CD4-positive, alpha-beta T cell (primary cell): ENCODE measurements at places on chromosomes 2 and 18. TPM values are rescaled to one million over a fixed set of nuclear protein-coding genes. Genes with fewer than 3 reads are reported as not detected.

- no peak overlapping the region for H3K27ac ChIP-seq
- DNase-seq = peak; percentile 83
- peak overlapping the region; percentile 86 for H3K4me3 ChIP-seq
- peaks cover 16% of the 10 kb centered on the region for H3K4me1 ChIP-seq
These were observed 44.6 kb downstream of the GORASP2 start for GRCh38 chr2:170973492-170974303.

GRCh38 chr2:74036450-74037195, 51.9 kb downstream of the TET3 start:
- H3K27ac ChIP-seq = no peak overlapping the region
- no peaks in the 10 kb centered on the region for H3K27me3 ChIP-seq

- H3K27me3 ChIP-seq = no peaks in the 10 kb centered on the region
- H3K27ac ChIP-seq = no peak overlapping the region
- no peak overlapping the region for H3K4me3 ChIP-seq
- no peaks in the 10 kb centered on the region for H3K36me3 ChIP-seq
- no peak for DNase-seq
These were observed 111.6 kb downstream of the TACR1 start for GRCh38 chr2:75087736-75088135.

- no peak for DNase-seq
- no peak overlapping the region for H3K27ac ChIP-seq
- H3K4me3 ChIP-seq = no peak overlapping the region
- no peaks in the 10 kb centered on the region for H3K4me1 ChIP-seq
- no peaks in the 10 kb centered on the region for H3K36me3 ChIP-seq
These were observed 1544.4 kb downstream of the LRP1B start for GRCh38 chr2:140586379-140586778.

GRCh38 chr18:23442958-23443357, 10.1 kb upstream of the RIOK3 start:
- H3K27me3 ChIP-seq = no peaks in the 10 kb centered on the region
- H3K27ac ChIP-seq = no peak overlapping the region
- no peak for DNase-seq
- H3K36me3 ChIP-seq = no peaks in the 10 kb centered on the region

DNA sequence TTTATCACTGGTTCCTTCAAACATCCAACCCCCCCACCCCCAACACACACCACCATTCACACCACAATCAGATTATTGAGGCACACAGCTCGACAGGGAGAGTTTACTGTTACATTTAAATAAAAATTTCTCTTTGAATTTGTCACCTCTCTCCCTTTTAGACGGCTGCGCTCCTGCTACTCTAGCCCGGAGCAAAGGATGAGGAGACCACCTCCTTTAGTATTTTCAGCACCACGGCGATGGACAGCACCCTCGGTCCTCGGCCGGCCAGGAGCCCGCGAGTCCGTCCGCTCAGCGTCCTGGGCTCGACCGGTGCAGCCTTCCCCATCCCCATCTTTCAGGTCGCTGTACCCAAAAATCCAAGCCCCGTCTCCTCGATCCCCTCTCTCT, 892 bp downstream of the CELF4 start:
- H3K4me1 ChIP-seq = peaks cover 8% of the 10 kb centered on the region
- DNase-seq = no peak
- no peak overlapping the region for H3K27ac ChIP-seq

DNA sequence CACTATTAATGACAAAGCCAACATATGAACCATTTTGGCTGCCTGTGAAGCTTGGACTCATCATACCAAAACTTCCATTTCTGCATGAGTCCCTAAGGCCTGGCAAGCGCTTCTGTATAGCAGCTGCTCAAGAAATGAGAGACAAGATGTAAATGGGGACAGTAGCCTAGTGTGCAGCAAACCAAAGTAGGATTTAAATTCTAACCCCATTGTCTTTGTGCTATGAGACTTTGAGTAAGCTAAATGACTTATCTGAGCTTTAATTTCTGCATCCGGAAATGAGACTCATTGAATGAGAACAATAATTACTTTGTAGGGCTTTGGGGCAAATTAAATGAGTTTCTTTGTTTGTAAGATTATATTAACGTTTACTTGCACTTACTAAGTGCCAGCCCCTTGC, 536.4 kb upstream of the CDH7 start:
- H3K4me1 ChIP-seq = no peaks in the 10 kb centered on the region
- DNase-seq = no peak
- H3K27ac ChIP-seq = no peak overlapping the region
- no peaks in the 10 kb centered on the region for H3K27me3 ChIP-seq
- no peak overlapping the region for H3K4me3 ChIP-seq

GRCh38 chr2:184562532-184562931, 35.8 kb upstream of the ZNF804A start:
- no peak overlapping the region for H3K4me3 ChIP-seq
- no peaks in the 10 kb centered on the region for H3K4me1 ChIP-seq
- H3K36me3 ChIP-seq = no peaks in the 10 kb centered on the region
- no peaks in the 10 kb centered on the region for H3K27me3 ChIP-seq

DNA sequence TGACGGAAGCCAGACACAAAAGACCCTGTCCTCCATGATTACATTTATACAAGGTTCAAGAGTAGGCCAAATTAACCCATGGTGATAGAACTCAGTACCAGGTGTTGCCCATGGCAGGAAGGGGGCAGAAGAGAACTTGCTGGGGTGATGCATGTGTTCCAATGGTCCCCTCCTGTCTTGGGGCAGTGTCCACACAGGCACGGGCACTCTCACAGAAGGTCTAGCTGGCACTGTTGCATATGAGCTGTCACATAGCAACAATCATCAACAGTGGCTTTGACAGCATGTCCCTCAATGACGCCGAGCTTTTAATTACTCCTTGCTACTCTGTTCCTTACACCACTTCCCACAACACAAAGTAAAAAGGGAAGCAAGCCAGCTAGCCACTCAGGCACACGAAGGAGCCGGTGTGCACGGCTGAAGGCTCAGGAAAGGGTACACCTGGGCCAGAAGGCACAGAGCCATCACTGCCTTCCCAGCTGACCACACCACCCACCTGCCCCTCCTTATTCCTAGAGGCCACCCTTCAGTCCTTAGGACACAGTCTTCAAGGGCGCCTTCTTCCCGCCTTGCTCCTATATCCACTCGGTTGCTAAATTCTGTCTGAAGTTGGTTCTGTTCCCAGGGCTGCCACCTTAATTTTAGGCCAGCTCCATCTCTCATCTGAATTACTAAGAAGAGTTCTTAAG, 28.9 kb downstream of the RPL31 start:
- no peak overlapping the region for H3K27ac ChIP-seq
- H3K27me3 ChIP-seq = peaks cover 4% of the 10 kb centered on the region
- no peaks in the 10 kb centered on the region for H3K4me1 ChIP-seq
- no peak overlapping the region for H3K4me3 ChIP-seq
- no peak for DNase-seq
- no peaks in the 10 kb centered on the region for H3K36me3 ChIP-seq

- H3K36me3 ChIP-seq = no peaks in the 10 kb centered on the region
- peaks cover 3% of the 10 kb centered on the region for H3K4me1 ChIP-seq
- H3K27ac ChIP-seq = no peak within 1 kb of the TSS
- no peaks in the 10 kb centered on the region for H3K27me3 ChIP-seq
- H3K4me3 ChIP-seq = peak within 1 kb of the TSS; percentile 51
These were observed at the start of gene TMEM17 for GRCh38 chr2:62505750-62506420. Gene TMEM17, minus strand, starts transcription at chr2:62506195. Its CDS starts 66 bp downstream, at chr2:62506129.

DNA sequence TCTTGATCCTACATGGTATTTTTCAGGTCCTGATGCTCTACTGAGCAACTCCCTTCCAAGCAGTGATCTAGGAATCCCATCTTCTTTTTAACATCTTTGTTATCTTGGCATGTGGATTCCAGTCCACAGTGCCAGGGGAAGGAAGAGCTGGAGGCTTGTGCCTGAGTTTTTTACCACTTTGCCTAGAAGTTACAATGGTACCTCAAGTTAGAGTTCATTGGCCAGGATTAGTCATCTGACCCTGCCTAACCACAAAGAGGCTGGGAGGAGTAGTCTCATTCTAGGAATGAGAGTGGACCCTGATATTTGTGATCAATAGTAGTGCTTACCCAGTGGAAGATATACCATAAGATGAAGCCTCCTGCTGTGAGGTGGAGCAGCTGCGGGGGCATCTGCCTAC, 109.3 kb downstream of the ADCYAP1 start:
- H3K27me3 ChIP-seq = no peaks in the 10 kb centered on the region
- H3K27ac ChIP-seq = no peak overlapping the region
- no peak overlapping the region for H3K4me3 ChIP-seq
- DNase-seq = no peak
- no peaks in the 10 kb centered on the region for H3K4me1 ChIP-seq

- no peak for DNase-seq
- H3K4me1 ChIP-seq = no peaks in the 10 kb centered on the region
- H3K27me3 ChIP-seq = no peaks in the 10 kb centered on the region
- no peak overlapping the region for H3K4me3 ChIP-seq
These were observed 201.4 kb downstream of the AFF3 start for GRCh38 chr2:99940963-99941362.

- no peaks in the 10 kb centered on the region for H3K4me1 ChIP-seq
- H3K27ac ChIP-seq = no peak overlapping the region
- no peak overlapping the region for H3K4me3 ChIP-seq
- DNase-seq = no peak
These were observed 6.5 kb upstream of the CFAP221 start for GRCh38 chr2:119537792-119538191.

GRCh38 chr2:31294196-31294595, 60.2 kb downstream of the EHD3 start:
- H3K4me1 ChIP-seq = no peaks in the 10 kb centered on the region
- no peak for DNase-seq
- H3K4me3 ChIP-seq = no peak overlapping the region
- H3K36me3 ChIP-seq = no peaks in the 10 kb centered on the region

DNA sequence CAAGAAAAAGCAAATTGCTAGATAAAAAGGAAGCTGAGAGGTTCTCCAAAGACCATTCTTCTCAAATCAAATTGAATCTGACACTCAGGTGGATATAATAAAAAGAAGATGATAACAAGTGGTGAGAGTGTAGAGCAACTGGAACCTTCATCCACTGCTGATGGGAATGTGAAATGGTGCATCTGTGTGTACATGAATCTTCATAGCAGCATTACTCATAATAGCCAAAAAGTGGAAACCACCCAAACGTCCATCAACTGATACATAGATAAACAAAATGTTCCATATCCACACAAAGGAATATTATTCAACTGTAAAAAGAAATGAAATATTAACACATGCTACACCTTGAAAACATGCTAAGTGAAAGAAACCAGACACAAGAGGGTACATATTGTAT, 357.2 kb upstream of the EPHA4 start:
- no peak overlapping the region for H3K27ac ChIP-seq
- H3K4me1 ChIP-seq = no peaks in the 10 kb centered on the region
- no peak for DNase-seq
- no peaks in the 10 kb centered on the region for H3K27me3 ChIP-seq

DNA sequence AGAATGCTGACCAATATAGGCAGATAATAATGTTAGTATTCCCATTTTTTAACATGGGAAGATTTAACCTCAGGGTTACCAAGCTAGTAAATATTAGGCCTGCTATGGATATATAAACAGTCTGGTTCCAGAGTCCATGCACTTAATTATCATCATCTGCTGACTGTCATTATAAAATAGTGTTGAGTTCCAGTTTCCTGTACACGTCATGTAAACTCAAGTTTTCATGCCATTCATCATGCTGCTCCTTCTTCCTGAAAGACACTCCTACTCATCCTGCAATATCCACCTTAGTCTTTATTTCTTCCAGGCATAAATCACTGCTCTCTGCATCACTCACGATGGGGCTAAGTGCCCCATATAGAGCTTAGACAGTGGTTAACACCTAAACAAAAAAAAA, 420.8 kb upstream of the SPHKAP start:
- H3K4me1 ChIP-seq = no peaks in the 10 kb centered on the region
- H3K27me3 ChIP-seq = no peaks in the 10 kb centered on the region
- DNase-seq = no peak
- no peak overlapping the region for H3K27ac ChIP-seq

DNA sequence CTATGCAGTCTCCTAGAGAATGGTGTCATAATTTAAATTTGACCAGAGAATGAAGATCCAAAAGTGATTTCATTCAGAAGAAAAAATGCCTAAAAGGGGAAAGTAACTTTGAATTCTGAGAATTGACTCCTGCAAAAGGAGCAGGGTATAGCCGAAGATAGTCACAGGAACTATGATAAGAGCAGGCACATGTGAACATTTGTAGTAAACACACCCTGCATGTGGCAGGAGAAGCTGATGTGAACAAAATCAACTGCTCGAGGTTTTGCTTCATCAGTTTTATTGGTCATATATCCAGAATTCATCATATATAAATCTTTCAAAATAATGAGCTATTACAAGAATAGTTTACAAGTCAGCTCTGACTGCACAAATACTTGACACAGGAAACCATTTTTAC, 14.0 kb downstream of the MCFD2 start:
- no peak overlapping the region for H3K27ac ChIP-seq
- H3K36me3 ChIP-seq = peaks cover 22% of the 10 kb centered on the region
- DNase-seq = no peak
- H3K4me3 ChIP-seq = no peak overlapping the region
- H3K27me3 ChIP-seq = no peaks in the 10 kb centered on the region

DNA sequence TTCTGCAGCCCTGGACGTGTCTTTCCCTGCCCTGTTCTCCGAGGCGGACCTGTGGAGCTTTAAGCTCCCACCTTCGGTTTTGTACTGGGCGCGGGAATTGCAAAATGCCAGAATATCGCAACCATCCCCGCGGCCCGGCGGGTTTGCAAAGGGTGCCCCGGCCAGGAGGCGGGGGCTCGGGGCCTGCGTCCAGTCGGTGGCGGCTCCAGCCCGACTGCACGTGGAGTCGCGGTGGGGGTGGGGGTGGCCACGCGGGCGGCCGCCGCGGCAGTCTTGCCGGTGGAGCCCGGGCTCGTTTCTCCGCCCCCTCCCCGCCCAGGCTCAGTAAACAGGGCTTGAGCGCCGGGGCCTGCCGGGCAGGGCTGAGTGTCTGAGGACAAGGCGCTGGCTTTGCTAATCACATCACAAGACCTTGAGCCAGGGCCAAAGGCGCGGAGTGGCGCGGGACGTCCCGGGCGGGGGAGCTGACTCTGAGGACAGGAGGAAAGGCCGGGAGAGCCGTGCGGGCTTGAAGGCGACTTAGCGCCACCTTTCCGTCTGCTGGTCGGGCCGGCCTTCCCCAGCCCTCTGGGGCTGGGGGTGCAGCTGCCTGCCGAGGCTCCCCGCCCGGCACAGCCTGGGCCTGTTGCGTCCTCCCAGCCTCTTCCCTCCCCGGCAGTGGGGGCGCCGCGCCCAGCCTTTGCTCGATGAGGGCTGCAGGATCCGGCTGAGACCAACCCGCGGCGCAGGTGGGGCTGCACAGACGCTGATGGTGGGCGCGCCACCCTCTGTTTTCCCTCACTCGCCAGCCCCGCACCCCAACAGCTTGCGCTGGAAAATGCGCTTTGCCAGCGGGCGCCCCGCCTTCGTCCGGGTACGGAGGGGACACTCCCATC, 786 bp upstream of the ZFP36L2 start:
- peaks cover 48% of the 10 kb centered on the region for H3K36me3 ChIP-seq
- peak overlapping the region; percentile 84 for H3K27ac ChIP-seq
- peak; percentile 70 for DNase-seq
- peaks cover 26% of the 10 kb centered on the region for H3K4me1 ChIP-seq
- H3K27me3 ChIP-seq = no peaks in the 10 kb centered on the region

Gene PRSS56
- total RNA-seq = not detected

Gene PARD3B
- 0.87 TPM for total RNA-seq

Gene APCDD1
- not detected for total RNA-seq

Gene ITGA4
- total RNA-seq = 79.5 TPM

Gene ASXL2
- 15.1 TPM for total RNA-seq

Gene SP5
- not detected for total RNA-seq

Gene AMER3
- total RNA-seq = not detected
